ENCODE measurements at places on chromosomes 1 and 21. TPM values are rescaled to one million over a fixed set of nuclear protein-coding genes. Genes with fewer than 3 reads are reported as not detected.

DNA sequence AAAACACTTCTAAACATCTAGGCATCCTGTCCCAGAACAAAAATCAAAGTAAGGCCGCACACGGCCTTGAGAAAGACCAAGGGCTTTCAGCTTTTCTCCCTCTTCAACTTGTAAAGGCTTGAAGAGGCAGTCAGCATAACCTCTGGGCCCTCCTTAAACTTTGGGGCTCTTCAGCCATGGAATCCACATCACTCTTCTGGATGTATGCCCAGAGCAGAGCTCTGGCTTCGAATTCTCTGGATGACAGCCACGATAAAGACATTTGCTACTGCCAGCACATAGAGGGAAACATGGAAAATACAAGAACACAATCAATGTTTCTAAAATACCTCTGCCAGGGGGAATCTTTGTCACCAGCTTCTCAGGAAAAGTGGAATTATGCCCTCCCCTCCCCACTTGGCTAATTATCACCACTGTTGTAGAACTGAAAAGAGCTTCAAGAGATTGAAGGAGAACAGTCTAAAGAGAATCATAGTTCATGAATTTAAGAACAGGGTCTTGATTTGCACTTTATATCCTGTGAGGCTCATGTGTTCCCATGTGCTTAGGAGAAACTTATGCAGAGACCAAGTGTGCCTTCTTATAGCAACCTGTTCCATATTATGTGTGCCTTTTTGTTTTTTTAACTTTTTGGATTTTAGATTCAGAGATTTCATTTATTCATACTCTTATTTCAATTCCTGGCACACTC lies 39.0 kb upstream of the DPT start:
- DNase-seq, result peak; percentile 90

GRCh38 chr1:206446688-206447421 lies 23.4 kb upstream of the IKBKE start:
- no peak for DNase-seq

DNA sequence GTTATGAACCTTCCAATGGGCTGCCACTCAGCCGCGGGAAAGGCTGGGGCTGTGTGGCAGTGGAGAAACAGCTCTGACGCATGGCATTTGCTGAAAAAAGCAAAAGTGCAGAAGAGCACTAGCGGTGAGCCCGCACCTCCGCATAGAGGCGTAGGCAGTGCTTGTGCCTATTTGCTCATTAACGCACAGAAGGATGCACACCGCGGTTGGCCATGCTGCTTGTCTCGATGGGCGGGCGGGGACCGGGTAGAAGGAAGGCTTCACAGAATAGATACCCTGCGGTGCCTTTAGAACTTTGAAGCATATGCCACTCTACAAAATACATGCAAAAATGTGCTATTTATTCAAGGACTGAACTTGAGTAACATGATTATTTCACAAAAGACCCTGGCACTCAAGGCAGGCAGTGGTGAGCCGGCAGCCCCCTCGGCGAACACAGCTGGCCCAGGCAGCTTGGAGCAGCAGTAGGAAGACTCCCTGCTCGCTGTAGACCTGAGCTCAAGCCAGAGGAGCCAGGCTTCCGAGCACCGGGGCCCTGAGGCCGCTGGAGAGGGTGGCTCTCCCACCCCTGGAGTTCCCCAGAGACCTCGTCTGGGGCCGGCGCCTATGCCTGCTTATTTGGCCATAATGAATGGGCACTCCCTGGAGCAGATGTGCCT lies 71.5 kb downstream of the SIK1 start:
- peak; percentile 45 for DNase-seq

The GBP4 gene
- 3.3 TPM for polyA plus RNA-seq

The ATP1A4 gene
- polyA plus RNA-seq, result not detected

- DNase-seq, result no peak
Measured at GRCh38 chr1:103583887-103584286, 12.5 kb downstream of the AMY2B start.

DNA sequence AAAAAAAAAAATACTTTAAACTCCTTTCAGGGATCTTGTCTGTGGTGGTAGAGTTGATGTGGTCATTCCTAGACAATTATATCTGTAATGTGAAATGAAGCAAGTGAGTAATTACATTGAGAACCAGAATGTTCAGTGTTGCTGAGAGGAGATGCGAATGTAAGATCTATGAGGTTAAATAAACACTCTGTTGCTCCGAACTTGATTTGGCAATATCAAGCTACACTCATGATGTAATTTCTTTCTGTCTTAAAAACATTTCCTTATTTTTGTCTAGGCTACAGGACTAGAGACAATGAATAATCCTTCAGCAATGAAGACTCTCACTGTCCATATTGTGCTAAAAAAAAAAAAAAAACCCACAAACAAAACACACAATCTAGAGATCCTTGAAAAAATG lies 63.1 kb upstream of the IGSF5 start:
- no peak for DNase-seq

- no peak for DNase-seq
Measured at GRCh38 chr1:13549021-13549420, 34.6 kb upstream of the PDPN start.

The TFF2 gene
- not detected for polyA plus RNA-seq

The EVI5 gene
- polyA plus RNA-seq, result 1.5 TPM

The TTC34 gene
- polyA plus RNA-seq, result 0.12 TPM

The LMOD1 gene
- 4.2 TPM for polyA plus RNA-seq

The SHE gene
- 1.6 TPM for polyA plus RNA-seq
